Adipocyte (in vitro differentiated cells): ENCODE measurements at places on chromosomes 4 and X.

DNA sequence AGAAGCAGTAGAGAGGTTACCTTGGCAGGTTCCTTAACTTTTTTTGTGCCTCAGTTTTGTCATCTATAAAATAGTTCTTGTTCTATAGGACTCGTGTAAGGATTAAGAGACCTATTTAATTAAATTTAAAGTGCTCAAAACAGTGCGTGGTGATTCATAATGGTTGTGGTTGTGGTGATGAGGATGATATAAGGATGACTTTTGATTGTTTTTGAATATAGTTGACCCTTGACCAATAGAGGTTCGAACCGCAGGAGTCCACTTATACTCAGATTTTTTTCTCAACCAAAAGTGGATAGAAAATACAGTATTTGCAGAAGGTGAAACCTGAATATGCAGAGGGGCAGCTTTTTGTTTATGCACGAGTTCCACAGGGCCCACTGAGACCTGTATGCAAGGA lies 14.6 kb downstream of the SMAD1 start:
- DNase-seq = no peak

DNA sequence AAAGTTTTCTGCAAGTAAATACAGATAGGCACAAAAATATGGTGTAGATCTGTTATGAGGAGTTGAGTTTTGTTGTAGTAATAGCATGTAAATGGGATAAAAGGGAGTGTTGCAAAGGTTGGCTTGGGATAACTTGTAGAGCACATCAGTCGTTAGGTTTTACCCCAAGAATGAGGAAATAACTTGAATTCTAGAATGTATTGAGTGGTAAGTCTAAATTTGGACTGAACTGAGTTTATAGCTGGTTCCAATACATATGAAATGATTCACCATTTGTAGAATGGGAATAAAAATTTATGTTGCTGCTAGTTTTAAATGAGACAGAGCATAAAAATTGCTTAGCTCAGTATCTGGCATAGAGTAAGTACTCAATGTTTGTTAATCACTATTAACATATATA lies 719.2 kb downstream of the FSTL5 start:
- DNase-seq = no peak

DNA sequence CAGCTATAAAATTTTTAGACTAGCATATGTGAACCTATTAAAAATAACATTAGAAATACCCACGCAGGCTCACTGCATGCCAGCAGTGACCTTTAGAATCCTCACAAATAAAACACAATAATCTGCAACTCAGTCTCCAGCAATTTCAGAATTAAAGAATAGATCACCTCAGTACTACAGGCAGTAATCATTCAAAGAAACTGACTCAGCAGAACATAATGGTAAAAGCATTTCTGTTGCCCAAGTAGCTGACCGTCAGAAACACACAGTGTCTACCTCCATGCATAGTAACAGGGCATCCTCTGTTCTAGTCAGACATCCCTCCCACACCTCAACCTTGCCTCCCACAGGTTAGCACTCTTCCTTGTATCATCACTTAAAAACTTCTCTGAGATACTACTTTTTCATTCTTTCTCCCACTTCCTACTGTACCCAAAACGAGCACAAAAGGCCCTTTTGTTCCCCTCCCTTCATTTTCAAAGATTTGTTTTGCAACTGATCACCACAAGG lies 65.7 kb upstream of the BEND2 start:
- DNase-seq = no peak

DNA sequence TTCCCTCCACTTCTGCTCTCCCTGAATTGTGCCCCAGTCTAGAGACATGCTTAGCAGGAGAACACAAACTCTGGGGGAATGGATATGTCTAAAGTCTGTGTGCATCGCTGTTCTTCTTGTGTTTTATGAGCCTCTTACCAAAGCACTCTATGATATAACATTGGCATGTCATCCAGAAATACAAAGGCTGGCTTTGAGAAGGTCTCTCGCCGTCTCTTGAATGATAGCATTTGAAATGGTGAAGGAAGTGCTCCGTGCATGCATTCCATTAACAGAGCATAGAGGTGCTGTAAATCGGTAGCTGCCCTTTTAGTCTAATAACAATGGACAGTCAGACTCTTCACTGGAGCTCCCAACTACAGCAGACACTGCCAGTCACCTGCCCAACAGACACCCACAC lies 7.1 kb upstream of the FAM149A start:
- no peak for DNase-seq

GRCh38 chrX:19775830-19776485 lies 111.4 kb downstream of the SH3KBP1 start:
- no peak for DNase-seq

- peak; percentile 12 for DNase-seq
Measured at GRCh38 chrX:123274796-123275195, 90.7 kb downstream of the GRIA3 start.

- DNase-seq = no peak
Measured at GRCh38 chr4:2290488-2290887, 28.6 kb upstream of the MXD4 start.

- DNase-seq = peak; percentile 23
Measured at GRCh38 chr4:56981795-56982201, 3.1 kb downstream of the POLR2B start.

DNA sequence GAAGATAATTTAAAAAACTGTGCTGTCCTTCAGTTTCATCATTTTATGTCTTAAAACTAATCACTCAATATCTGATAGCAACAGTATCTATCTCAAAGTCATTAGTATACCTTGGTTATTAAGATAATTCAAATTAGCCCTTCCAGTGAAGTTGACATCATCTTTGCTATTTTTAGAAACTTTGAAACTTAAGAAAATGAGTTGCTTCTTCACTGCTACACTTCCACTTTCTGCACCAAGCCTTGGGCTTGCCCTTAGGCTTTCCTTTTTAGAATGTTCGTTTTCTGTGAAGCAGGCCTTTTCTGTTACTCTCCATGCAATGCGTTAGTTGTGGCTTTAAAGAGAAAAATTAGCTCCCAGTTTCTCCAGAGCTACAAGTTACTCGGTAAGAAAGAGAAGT lies 4.4 kb upstream of the VAMP7 start:
- no peak for DNase-seq

GRCh38 chr4:106677213-106677612 lies 308.6 kb upstream of the GIMD1 start:
- DNase-seq = no peak

DNA sequence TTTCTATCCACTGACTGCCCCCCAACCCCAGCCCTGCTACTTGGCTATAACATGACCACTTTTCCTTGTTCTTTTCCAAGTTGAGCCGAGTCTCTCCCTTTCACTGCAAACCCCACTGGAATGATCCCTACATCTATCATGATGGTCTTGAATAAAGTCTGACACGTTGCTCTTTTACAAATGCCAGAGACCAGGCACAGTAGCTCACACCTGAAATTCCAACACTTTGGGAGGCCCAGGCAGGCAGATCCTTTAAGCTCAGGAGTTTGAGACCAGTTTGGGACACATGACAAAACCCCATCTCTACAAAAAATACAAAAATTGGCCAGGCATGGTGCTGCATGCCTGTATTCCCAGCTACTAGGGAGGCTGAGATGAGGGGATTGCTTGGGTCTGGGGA lies 100.9 kb downstream of the WDFY3 start:
- DNase-seq = no peak

DNA sequence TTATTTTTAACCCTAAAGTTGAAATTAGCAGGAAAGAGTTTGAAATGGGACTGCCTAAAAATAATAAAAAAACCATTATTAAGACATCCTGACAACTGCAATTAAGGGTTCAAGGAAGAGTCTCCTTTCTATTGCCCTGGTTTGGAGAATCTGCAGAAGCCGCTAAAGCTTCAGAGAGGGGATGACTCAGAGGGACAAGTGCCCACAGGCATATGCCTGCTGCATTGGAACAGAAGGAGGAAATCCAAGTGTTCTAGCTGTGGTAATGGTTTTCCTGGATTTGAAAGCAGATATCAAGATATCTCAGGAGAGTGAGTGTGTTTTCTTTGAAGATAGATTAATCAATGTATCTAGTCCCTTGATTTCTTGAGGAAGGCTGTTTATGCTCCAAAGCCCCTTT lies 235.1 kb upstream of the TAPT1 start:
- DNase-seq = peak; percentile 30

- peak; percentile 68 for DNase-seq
Measured at GRCh38 chr4:109434007-109434971, 674 bp downstream of the SEC24B start.

GRCh38 chr4:15436513-15436912 lies 8.7 kb downstream of the C1QTNF7 start:
- DNase-seq = peak; percentile 88

DNA sequence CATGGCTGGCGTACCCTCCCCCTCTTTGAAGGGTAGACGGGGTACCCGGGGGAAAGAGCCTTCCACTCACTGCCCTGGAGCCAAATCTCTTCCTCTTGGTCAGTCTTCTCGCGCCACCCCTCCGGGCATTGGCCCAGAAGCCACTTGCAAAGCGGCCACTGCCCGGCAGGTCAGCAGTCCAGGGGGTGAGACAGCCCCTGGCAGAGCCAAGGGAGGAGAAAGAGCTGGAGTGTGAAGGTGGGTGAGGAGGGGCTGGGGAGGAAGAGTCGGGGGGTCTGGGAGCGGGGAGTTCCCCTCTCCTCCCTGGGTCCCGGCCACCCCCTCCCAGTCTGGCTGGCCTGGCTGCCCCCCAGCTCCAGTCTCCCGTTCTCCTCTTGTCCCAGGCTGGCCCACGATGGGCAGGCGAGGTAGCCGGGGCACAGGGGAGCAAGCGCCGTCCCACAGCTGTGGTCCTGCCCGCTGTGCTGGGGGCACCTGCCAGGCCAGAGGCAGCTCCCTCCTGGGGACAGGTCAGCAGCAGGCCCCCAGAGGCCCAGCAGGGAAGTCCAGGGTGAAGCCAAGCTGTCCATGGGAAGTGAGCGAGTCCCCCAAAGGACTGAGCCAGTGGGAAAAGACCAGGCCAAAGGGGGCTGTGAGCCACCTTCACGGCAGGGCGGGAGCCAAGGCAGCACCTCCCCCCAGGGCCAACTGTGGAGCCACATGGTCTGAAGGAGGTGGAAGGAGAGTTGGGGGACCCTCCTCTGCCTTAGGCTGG lies 21.6 kb upstream of the DUSP9 start:
- DNase-seq = no peak

- peak; percentile 44 for DNase-seq
Measured at GRCh38 chr4:75513526-75514130, 575 bp downstream of the RCHY1 start.

DNA sequence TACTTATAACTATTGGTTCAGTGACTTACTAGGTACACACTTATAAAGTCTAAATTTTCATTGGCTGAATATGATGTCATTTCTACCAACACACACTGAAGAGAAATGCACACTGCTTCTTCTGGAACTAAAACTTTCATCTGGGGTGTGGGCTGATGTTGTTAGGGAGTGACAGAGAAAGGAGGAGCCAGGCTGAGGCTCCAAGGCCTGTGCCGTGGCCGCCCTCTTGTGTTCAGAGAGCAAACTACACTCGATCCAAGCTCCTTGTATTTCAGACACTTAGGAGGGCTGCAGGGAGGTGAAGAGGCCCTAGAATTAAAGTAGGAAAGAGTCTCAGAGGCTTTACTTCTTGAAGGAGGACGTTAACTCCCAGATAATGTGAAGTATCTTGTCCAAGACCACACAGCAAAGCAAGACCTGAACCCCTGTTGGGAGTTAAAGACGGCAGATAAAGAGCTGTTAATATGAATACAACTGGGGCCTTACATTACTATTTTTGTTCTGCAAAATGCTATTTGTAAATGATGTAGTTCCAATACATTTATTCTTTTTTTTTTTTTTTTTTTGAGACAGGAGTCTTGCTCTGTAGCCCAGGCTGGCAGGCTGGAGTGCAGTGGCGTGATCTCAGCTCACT lies 137.5 kb downstream of the AFAP1 start:
- peak; percentile 93 for DNase-seq

DNA sequence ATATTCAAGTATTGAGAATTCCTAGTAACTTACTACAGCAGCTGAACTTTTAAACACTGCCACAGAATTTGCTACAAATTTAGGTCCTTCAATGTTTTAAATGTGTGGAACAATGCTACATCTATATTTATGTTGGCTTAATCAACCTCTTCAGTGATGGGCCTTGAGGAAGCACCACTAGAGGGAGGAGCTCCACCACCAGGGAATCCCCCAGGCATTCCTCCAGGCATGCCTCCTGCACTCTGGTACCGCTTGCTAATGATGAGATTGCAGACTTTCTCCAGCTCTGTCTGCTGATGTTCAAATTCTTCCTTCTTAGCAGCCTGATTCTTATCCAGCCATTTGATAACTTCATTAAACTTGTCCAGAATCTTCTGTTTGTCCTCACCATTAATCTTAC lies 190.8 kb downstream of the HTR2C start:
- no peak for DNase-seq

GRCh38 chr4:48556268-48556667 lies 66.2 kb downstream of the ZAR1 start:
- DNase-seq = no peak
